ENCODE measurements at places on chromosomes 7 and 10.

GRCh38 chr7:93327006-93327633, 95.0 kb downstream of the VPS50 start:
- no peak overlapping the region for H3K4me3 ChIP-seq
- H3K36me3 ChIP-seq, result peaks cover 7% of the 10 kb centered on the region
- DNase-seq, result no peak
- H3K27ac ChIP-seq, result no peak overlapping the region
- H3K4me1 ChIP-seq, result no peaks in the 10 kb centered on the region

DNA sequence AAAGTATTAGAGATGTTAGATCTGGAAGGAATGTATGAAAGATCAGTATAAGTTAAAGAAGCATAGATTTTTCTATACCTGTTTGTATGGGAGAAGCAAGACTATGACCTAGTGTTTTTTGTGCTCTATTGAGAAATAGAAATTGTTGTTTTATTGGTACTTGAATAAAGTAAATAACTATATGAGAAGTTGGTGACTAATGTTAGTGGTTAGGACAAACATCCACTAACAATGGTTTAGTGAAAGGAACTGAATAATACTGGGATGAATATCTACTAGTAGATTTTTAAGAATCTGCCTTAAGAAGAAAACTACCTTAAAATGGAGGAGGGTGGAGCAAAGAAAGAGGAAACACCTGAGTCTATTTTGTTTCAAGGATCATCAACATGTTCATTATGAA, 521.1 kb upstream of the POT1 start:
- no peaks in the 10 kb centered on the region for H3K36me3 ChIP-seq
- H3K27ac ChIP-seq, result no peak overlapping the region
- H3K4me3 ChIP-seq, result no peak overlapping the region
- DNase-seq, result no peak

DNA sequence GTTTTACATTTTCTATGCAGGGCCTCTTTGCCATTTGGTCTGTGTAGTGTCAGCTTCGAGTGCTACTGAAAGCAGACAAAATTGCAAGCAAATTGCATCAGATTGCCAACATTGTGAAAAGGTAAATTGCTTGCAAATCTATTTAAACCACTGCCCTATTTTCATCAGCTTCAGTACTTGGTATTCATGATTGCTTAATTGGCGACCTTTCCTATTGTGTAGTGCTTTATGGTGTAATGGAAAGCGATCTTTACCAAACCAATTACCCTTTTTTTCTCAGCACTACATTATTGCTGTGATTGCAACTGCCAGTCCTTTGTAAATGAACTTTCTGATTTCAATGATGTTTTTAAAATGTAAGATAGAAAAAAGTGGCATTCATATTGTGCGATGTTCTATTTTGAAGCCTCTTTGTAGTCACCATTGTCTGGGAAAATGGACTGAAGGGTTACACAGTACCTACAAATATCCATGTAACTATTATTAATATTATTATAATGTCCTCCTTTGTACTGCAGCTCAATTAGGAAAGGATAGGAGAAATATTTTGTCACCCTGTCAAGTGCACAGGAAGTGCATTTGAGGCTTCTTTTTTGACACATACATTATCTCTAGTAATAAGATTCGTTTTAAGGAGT, 177.7 kb upstream of the SP8 start:
- H3K4me1 ChIP-seq, result no peaks in the 10 kb centered on the region
- no peaks in the 10 kb centered on the region for H3K36me3 ChIP-seq
- H3K27ac ChIP-seq, result no peak overlapping the region
- H3K27me3 ChIP-seq, result no peaks in the 10 kb centered on the region
- no peak for DNase-seq

- no peak overlapping the region for H3K27ac ChIP-seq
- no peaks in the 10 kb centered on the region for H3K36me3 ChIP-seq
- no peaks in the 10 kb centered on the region for H3K27me3 ChIP-seq
- DNase-seq, result no peak
These were observed 439.6 kb downstream of the GRID1 start for GRCh38 chr10:85926986-85927385.

DNA sequence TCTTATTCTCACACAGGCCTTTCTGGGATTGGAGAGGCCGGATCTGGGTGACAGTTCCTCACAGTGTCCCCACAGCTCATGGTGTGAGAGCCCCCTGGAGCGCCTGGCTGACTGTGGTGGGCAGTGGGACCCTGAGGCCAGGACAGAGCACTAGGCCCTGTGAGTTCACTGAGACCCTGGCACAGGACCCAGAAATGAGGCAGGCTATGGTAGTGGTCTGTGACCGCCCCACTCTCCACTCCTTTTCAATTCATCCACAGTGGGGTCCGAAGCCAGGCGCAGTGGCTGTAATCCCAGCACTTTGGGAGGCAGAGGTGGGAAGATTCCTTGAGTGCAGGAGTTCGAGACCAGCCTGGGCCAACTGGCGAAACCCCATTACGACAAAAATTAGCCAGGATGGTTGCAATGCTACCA, 95.9 kb upstream of the TNRC18 start:
- no peaks in the 10 kb centered on the region for H3K36me3 ChIP-seq
- H3K4me3 ChIP-seq, result no peak overlapping the region
- DNase-seq, result peak; percentile 59
- H3K27me3 ChIP-seq, result no peaks in the 10 kb centered on the region
- no peak overlapping the region for H3K27ac ChIP-seq

GRCh38 chr7:145645135-145645515, 471.5 kb upstream of the CNTNAP2 start:
- DNase-seq, result no peak
- no peaks in the 10 kb centered on the region for H3K27me3 ChIP-seq
- no peak overlapping the region for H3K4me3 ChIP-seq
- H3K4me1 ChIP-seq, result no peaks in the 10 kb centered on the region
- H3K36me3 ChIP-seq, result no peaks in the 10 kb centered on the region
